ENCODE measurements at places on chromosomes 3 and 15.
A peak's percentile ranks its signal among the peaks of the same experiment; 100 is the strongest.

- no peak overlapping the region for H3K27ac ChIP-seq
- H3K4me3 ChIP-seq, result no peak overlapping the region
- no peaks in the 10 kb centered on the region for H3K27me3 ChIP-seq
- no peaks in the 10 kb centered on the region for H3K4me1 ChIP-seq
- DNase-seq, result peak; percentile 63
Observed at GRCh38 chr15:100147828-100148227, 193.9 kb downstream of the ADAMTS17 start.

- no peaks in the 10 kb centered on the region for H3K36me3 ChIP-seq
- peak; percentile 77 for DNase-seq
- no peak overlapping the region for H3K4me3 ChIP-seq
- H3K27me3 ChIP-seq, result no peaks in the 10 kb centered on the region
Observed at GRCh38 chr3:194561306-194561974, 71.8 kb downstream of the TMEM44 start.

GRCh38 chr15:100941536-100941935 is 22.4 kb downstream of the LRRK1 start:
- no peaks in the 10 kb centered on the region for H3K27me3 ChIP-seq
- H3K36me3 ChIP-seq, result no peaks in the 10 kb centered on the region
- no peak overlapping the region for H3K27ac ChIP-seq
- H3K4me3 ChIP-seq, result no peak overlapping the region
- no peak for DNase-seq

GRCh38 chr3:126974756-126975155 is 8.2 kb upstream of the PLXNA1 start:
- H3K4me3 ChIP-seq, result no peak overlapping the region
- no peaks in the 10 kb centered on the region for H3K4me1 ChIP-seq
- H3K27me3 ChIP-seq, result no peaks in the 10 kb centered on the region
- no peaks in the 10 kb centered on the region for H3K36me3 ChIP-seq
- DNase-seq, result no peak

GRCh38 chr3:128378631-128379347 is 87.9 kb downstream of the DNAJB8 start:
- no peak overlapping the region for H3K4me3 ChIP-seq
- peak; percentile 38 for DNase-seq
- peaks cover 29% of the 10 kb centered on the region for H3K4me1 ChIP-seq
- H3K36me3 ChIP-seq, result no peaks in the 10 kb centered on the region
- H3K27ac ChIP-seq, result peak overlapping the region; percentile 54
- H3K27me3 ChIP-seq, result no peaks in the 10 kb centered on the region

- no peak for DNase-seq
- no peak overlapping the region for H3K4me3 ChIP-seq
- H3K36me3 ChIP-seq, result peaks cover 81% of the 10 kb centered on the region
- peaks cover 14% of the 10 kb centered on the region for H3K4me1 ChIP-seq
- H3K27me3 ChIP-seq, result no peaks in the 10 kb centered on the region
Observed at GRCh38 chr3:119644481-119644880, 15.9 kb downstream of the POPDC2 start.

Measured in cardiac muscle cell (in vitro differentiated cells and primary cell).